ENCODE measurements at places on chromosomes 6 and 20.

GRCh38 chr6:102686461-102686860 lies 1293.0 kb downstream of the GRIK2 start:
- no peak for DNase-seq

- DNase-seq = no peak
Observed at GRCh38 chr6:150637266-150637665, 37.6 kb downstream of the PLEKHG1 start.

DNA sequence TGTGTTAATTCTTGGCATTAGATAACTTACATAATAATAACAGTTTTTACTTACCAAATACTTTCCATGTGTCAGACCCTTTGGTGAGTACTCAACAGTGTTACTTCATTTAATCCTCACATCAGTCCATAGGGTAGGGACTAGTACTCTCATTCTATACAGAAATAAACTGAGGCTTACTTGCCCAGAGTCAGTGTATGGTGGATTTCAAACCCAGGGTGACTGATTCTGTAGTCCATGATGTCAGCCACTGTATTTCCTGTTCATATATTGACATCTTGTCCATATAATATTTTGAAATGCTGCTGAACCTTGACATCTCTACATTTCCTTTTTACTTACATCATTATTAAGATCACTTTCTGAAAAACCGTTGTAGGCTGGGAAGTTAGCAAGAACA lies 2.5 kb upstream of the PNLDC1 start:
- DNase-seq = no peak

DNA sequence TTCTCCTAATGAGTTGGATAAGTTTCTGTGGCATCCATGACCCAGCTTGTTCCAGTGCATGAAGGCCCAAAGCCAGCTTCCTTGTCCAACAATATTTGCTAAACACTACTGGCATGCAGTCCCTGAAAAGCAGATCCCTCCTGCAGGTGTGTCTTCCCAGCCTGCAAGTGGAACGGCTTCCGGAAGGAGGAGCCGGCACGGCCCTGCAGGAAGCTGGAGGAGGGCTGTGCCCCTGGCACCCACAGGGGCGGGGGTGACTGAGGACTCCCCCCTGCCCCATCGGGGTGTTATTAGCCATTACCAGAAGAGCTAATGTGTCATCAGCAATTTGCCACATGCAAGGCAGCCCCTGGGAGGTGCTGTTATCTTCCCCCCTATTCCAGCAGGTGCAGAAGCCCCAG lies 27.4 kb downstream of the NPEPL1 start:
- DNase-seq = no peak

DNA sequence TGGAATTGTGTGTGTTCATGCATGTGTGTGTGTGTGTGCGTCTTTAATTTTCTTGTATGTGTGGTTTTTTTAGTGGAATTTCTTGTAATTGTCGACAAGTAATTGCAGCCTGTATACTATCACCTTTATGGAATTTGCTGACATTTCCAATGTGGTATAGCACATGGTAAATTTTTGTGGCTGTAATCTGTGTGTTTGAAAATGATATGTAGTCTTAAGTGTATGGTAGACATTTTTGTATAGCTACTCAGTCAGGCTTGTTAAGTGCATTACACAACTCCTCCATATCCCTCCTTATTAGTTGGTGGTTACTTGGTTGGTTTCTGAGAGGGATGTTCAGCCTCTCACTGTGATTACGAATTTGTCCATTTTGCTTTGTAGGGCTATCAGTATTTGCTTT lies 384.5 kb upstream of the HSF2 start:
- DNase-seq = no peak

- no peak for DNase-seq
Observed at GRCh38 chr6:33189164-33189563, 3.1 kb downstream of the COL11A2 start.

DNA sequence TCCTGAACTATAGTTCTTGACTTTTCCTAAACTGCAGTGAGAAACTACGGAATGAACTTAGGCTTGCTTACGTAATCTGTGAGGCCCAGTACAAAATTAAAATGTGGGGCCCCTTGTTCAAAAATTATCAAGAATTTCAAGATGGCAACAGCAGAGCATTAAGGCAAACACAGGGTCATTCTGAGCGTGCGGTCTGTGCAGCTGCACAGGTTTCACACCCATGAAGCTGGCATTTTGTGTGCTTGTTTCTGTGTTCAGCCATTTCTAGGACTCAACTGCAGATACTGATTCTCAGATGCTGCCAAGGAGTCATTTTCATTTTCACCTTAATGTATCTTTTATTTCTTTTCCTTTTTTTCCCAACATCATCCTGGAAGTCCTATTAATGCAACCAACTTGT lies 49.6 kb upstream of the HBS1L start:
- no peak for DNase-seq

DNA sequence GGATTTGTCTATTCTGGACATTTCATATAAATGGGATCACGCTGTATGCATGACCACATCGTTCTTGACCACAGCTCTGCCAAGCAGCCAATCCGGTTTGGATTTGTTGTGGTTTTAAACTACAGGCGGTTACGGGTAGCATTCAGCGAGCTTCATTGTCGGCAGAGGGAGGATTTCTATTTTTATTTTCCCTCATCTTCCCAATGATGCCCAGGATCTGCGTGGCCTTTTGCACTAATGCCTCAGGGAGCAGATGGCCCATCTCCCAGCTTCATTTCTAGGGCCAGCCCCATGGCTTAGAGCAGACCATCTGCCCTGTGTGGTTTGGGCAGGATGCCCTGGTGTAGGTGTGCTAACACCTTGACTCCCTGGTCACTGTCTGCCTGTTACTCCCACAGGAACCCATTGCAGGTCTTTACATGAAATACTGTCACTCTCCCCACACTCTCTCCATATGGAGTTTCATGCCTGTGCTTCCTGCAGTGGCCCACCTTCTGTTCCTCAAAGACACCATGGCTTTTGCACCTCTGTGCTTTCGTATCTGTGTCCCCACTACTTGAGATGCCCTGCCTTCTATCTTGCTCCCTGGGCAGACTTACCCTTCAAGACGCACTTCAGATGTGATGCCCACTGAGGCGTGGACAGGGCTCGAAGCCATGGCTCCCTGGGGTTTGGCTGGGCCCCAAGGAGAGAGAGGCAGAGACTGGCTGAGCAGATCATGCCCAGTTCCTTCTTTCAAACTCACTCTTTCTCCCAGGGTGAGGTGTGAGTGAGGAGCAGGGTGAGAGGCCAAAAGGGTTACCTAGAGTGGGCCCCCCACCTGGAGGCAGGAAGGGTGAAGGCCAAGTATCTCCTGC lies 26.0 kb downstream of the SDCBP2 start:
- DNase-seq = no peak

DNA sequence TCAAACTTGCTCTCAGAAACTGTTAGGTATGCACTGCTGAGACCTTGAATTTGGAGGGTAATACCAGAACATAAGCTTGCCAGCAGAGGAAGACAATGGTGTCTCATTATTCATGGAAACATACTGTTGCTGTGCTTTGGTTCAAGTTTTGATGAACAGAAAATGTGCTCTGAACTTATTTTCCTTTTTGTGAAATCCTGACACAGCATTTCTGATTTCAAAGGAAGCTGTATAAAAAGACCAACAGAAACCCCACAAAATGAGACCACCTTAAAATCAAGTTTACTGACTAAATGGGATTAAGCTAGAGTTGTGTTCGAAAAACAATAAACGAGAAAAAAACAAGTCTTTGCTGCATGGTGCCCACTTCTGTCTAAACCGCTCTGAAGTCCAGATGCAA lies 70.3 kb downstream of the PRDM1 start:
- no peak for DNase-seq

GRCh38 chr20:3162080-3162611 lies 2.5 kb upstream of the FASTKD5 start:
- DNase-seq = no peak

- DNase-seq = no peak
Observed at GRCh38 chr6:106118835-106119431, 32.8 kb downstream of the PRDM1 start.

GRCh38 chr20:60459212-60459611 lies 501.0 kb downstream of the CDH26 start:
- DNase-seq = no peak

GRCh38 chr6:145309842-145310535 lies 425.3 kb downstream of the EPM2A start:
- no peak for DNase-seq

GRCh38 chr6:166757232-166758135 lies 130.4 kb upstream of the RPS6KA2 start:
- DNase-seq = no peak

DNA sequence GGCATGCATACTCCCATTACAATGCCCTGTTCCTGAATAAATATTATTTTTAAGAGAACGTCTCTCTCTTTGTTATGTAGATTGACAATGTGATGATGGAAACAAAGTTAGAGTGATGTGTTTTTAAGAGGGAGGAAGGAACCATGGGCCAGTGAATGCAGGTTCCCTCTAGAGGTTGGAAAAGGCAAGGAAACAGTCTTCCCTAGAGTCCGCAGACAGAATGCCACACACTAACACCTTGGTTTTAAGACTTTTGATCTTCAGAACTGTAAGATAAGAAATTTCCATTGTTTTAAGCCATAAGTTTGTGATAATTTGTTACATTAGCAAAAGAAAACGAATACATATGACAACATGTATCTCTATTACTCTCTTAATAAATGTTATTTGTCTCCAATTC lies 4.7 kb upstream of the CENPW start:
- DNase-seq = no peak

GRCh38 chr20:44582311-44583025 lies at the start of gene PKIG:
PKIG (plus strand) TSS chr20:44582579; CDS start chr20:44614557, 31,978 bp downstream.
- DNase-seq = no peak

DNA sequence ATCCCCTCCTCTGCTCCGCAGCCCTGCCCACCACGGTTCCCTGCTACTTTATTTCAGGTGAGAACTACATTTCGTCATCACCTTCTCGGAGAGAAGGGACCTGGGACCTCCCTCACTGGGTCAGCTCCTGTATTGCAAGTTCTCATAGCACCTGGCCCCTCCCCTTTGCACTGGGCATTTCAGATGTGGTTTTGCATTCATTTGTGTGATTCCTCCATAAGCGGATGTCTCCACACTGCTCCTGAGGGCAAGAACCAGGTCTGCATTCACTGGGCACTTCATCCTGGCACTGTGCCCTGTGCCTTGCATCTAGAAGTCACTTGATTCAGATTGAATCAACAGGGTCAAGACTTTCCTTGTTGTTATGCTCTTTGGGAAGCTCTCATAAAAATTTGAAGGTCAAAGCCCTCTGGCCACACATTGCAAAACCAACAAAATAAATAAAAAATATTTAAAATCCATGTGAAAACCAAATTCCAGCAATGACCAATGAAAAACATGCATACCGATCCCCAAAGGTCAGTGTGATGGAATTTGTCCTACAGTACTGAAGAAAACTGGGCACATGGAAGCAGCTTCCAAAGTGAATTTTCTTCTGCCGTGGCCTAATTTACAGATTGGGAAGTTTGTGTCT lies 89.1 kb upstream of the F13A1 start:
- no peak for DNase-seq

GRCh38 chr6:145244349-145245100 lies 490.8 kb downstream of the EPM2A start:
- DNase-seq = no peak

DNA sequence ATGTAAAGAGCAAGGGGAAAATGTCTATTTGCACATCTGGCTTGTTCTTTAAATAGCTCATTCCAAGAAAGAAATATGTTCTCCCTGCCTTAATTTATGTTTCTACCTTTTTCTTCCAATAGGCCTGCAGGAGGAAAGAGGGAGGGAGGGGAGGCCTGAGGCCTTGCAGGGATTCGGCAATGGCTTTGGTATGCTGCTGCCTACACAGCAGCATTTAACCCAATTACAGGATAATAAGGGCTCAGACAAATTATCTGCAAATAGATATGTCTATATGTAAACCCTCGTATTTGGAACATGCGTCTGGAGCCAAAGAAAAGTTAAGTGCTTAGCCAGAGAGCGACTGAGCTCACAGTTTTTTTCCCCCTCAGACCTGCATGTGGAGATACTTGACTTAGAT lies 277.2 kb downstream of the CDC5L start:
- no peak for DNase-seq

DNA sequence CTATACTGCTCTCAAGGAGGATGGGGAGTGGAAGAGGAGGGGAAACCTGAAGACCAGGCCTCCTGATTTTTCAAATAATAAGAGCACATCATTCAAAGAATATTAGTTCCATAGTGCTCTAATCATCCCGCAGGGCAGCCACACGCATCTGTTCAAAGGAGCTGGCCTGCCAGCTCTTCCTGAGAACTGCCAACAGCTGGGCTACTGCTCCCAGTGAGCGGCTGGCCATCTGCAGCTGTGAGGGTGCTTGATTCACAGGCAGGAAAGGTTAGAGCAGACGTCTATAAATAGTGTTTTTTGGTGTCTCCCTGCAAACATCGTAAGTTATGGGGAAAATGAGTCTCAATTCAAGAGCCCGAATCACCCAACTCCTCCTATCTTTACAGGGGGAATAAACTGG lies 17.3 kb downstream of the NSFL1C start:
- no peak for DNase-seq

DNA sequence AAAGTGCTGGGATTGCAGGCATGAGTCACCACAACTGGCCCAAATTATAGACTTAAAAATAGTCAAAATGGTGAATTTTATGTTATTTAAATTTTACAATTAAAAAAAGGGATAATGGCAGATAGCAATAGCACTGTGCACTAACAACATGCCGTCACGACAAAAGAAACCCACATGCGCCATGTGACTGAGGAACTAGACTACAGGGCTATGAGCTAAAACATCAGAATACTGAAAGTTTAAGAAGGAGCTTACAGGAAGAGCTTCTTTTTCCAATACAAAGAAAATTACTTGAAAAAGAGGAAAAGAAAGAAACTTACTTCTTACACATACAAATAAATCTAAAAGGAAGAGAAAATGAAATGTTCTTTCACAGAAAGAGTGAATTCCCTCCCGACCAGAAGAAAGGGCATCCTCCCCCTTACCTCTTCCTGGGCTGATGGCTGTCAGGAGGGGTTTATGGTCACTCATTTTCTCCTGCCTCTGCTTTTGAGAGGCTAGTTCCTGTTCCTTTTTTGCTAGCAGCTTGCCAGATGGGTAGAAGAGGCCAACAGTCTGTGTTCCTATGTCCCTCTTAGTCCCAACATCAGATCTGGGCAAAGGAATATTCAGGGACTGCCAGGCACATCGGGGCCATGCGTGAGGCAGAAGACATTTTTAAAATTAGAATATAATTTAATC lies 54.5 kb downstream of the DZANK1 start:
- DNase-seq = no peak

GRCh38 chr6:126069449-126069848 lies 83.1 kb downstream of the TRMT11 start:
- no peak for DNase-seq

Data from WTC11 (cell line).